HEK293T (cell line): ENCODE measurements at places on chromosomes 2 and 18.

DNA sequence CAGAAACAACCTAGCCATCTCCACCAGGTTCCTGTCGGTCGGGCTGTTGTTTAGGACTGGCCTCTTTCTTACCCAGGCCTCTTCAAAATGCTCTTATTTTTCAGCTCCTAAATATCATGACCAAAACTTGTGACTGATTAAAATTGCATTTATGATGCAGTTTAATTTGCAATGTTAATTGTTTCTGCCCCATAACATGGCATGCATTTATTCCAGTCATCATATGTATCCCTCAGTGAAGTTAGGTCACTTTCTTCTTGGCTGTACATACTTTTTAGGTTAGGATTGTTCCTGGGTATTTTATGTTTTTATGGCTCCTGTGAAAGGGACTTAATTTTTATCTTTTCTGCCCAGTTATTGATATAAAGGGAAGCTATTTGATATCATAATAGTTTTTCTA lies 50.6 kb downstream of the CHRNA1 start:
- DNase-seq = no peak

DNA sequence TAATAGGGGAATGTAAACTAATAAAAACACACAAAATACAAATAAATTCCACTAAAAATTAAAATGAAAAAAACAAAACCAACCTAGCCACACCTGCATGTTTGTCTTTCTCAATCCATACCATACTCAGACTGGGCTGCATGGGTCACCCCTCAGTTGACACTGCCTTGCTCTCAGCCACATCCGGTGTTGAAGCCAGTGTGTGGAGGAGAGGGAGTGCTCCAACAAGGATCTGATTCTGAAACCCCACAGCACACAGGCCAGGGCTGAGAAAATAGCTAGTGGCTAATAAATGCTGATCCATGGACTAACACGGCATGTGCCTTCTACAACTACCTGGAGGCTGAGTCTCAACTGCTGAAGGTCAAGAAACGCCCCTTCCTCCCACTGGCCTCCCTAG lies 13.7 kb downstream of the RND3 start:
- no peak for DNase-seq

- DNase-seq = no peak
Observed at GRCh38 chr2:173553593-173553992, 198.9 kb downstream of the CDCA7 start.

- DNase-seq = no peak
Observed at GRCh38 chr2:164877169-164877568, 35.5 kb upstream of the COBLL1 start.

GRCh38 chr2:219918254-219918653 lies 290.8 kb downstream of the SLC4A3 start:
- no peak for DNase-seq

GRCh38 chr2:238256594-238257104 lies 16.8 kb upstream of the HES6 start:
- peak; percentile 90 for DNase-seq

GRCh38 chr18:4586731-4587130 lies 131.6 kb upstream of the DLGAP1 start:
- no peak for DNase-seq

- peak; percentile 39 for DNase-seq
Observed at GRCh38 chr18:58321986-58322385, 278.0 kb downstream of the NEDD4L start.

DNA sequence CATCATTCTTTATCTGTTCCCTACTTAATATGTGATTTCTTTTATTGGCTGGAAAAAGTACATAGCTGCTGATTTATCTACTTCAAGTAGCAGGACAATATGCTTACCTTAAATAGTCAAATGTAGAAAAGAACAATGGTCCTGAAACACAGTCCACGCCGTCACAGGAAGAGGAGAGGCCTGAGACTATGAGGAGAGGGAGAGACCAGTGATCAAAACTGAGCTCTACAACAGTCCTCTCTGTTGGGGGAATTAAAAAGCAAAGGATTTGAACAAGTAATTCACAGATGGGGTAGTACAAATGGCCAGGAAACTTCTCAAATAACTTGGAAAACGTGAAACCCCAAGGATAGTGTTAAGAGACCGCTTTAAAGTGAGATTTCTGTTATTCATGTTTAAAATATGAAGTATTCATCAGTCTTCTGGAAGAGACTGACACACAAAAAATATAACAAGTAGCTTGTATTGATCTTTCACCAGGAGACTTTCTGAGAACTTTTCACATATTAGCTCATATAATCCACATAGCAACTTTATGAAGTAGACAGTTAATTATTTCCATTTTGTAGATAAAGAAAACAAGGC lies 20.2 kb downstream of the SCYGR8 start:
- DNase-seq = no peak

- no peak for DNase-seq
Observed at GRCh38 chr2:95318431-95319220, 21.5 kb downstream of the KCNIP3 start.

- peak; percentile 34 for DNase-seq
Observed at GRCh38 chr18:58671632-58672564, 633 bp downstream of the MALT1 start.
